ENCODE measurements at places on chromosomes 6 and 20.

DNA sequence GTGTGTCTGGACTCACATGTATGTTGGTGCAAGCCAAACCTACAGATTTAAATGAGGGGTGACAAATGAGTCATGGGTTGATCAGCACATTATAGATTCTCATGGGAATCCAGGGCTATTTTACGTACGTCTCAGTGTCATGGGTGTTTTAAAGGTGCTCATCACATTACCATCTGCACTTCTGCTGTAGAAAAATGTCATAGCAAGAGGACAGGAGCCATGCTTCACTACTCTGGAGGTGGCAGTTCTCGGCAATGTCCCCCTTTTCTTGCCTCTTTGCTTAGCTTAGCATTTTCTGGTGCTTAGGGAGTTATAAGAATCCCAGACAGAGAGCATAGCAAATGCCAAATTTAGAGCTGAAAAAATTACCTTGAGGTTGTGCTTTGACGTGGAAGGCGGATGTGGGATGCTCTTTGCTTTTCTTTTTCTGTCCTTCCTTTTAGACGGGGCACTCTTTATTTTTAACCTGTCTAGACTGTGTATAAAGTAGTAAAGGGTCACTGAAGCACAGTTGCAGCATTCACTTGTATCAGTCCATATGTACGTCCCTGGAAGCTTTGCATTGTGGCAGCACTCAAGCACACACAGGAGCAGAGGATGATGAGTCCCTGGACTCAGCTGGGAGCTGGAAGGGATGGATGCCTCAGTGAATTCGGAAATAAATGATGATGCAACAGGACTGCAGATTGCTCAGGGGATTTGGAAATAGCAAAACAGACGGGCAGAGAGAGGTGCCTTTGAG lies 139.7 kb downstream of the SYNDIG1 start:
- no peak for DNase-seq

DNA sequence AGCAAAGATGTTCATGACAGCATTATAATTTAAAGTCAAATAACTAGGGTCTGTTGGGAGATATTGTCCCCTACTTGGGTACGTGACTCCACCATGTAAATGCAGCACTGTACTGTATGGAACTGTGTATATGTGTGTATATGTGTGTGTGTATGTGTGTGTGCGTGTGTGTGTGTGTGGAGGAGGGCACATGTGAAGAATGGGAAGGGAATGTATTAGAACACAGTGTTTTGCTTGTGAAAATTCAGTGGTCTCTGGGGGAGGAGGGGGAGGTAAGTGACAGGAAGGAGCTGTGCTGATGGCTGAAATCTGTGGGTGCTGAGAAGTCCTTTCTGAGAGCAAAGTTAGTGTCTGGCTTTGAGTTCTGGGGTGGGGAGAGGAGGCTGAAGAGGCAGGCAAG lies 23.9 kb upstream of the VEGFA start:
- no peak for DNase-seq

DNA sequence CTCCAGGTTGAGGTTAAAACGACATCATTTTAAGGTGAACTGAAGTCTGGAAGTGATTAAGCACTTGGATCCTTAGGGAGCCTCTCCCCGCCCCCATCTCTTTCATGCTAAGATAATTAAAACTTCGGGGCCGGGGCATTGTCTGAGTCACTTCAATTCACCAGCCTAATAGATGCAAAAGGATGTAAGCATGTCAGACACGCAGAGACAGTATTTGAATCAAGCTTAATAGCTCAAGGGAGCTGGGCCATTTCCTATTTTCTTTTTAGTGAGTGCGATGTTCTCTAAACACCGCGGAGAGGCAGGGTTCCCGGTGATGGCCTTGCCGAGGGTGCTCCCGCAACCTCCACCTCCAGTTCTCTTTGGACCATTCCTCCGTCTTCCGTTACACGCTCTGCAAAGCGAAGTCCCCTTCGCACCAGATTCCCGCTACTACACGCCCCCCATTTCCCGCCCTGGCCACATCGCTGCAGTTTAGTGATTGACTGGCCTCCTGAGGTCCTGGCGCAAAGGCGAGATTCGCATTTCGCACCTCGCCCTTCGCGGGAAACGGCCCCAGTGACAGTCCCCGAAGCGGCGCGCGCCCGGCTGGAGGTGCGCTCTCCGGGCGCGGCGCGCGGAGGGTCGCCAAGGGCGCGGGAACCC lies 516 bp upstream of the IRF4 start:
- DNase-seq, result no peak

DNA sequence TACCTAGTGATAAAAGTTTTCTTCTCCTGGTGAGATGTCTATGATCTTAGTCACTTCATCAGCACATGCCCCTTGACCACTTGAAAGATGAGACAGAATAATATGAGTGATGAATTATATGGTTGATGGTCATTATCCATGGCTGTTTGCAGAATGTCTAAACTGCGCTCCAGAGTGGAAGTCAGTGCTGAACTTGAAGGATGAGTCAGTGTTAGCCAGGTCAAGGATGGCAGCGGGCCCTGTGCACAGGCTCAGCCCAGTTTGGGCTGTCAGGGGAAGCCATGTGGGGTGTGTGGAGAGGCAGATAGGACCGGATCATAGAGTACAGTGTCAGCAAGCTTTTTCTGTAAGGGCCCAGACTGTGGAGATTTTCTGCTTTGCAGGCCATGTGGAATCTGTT lies 67.2 kb upstream of the KIF25 start:
- no peak for DNase-seq

GRCh38 chr6:33787954-33788693 lies 806 bp downstream of the LEMD2 start:
- DNase-seq, result no peak

- no peak for DNase-seq
Observed at GRCh38 chr20:3739926-3740451, 7.5 kb downstream of the HSPA12B start.

DNA sequence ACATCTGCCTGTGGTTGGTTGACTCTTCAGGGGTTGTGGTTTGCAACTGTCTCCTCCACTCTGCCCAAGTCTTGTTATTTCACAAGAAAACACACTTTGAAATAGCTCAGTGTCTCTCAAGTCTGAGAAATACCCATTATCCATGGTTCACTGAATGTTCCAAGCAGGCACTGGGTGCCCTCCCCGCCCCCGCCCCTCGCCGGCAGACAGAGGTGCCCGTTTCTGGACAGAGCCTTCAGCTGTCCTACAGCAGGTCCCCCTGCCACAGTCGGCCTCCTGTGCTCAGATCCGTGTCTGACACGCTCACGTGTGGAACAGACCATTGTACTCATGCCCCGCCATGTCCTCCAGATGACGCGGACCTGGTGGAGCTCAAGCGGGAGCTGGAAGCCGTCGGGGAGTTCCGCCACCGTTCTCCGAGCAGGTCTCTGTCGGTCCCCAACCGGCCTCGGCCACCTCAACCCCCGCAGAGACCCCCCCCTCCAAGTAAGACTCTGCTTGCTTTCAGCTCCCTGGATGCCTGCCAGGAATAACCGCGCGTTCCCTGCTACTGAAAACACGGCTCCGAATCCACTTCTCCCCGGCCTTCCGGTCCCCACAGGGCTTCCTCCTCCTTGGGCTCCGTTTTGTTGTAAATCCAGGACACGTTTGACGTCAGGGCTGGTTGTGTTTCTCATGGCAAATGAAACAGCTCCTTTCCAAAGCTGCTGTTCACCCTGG lies 81.4 kb downstream of the SERAC1 start:
- DNase-seq, result no peak

DNA sequence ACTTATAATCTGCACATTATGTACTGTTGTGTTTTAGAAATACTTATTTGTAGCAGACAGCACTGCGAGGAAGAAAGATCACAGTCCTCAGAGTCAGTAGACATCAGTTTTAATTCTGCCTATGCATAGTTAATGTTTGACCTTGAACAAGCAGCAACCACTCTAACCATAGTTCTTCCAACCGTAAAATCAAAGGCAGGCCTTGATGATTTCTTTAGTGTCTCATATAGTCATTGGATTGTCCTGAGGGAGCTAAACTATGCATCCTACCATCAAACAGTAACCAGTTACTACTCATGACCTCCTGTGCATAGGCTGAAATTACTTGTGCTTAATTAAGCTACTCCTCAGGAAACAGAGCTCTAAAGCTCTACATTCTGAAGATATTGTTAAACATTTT lies 294.8 kb upstream of the STXBP5 start:
- no peak for DNase-seq

GRCh38 chr6:40152196-40152595 lies 217.9 kb upstream of the MOCS1 start:
- no peak for DNase-seq

GRCh38 chr6:25156123-25156522 lies 123.1 kb upstream of the CARMIL1 start:
- no peak for DNase-seq

DNA sequence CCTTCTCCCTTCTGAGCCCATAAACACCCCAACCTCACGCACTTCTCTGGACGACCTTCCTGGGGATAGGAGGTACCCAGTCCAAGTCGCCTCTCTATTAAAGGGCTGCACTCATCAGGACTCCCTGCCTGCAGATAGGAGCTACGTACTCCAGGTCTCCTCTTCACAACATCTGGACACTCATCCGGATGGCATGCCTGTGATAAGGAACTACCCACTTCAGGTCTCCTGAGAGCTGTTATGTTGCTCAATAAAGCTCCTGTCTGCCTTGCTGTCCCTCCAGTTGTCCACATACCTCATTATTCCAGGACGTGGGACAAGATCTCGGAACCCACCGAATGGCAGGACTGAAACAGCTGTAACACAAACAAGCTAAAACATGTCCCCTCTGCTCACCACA lies 548.0 kb downstream of the TBC1D32 start:
- DNase-seq, result no peak

DNA sequence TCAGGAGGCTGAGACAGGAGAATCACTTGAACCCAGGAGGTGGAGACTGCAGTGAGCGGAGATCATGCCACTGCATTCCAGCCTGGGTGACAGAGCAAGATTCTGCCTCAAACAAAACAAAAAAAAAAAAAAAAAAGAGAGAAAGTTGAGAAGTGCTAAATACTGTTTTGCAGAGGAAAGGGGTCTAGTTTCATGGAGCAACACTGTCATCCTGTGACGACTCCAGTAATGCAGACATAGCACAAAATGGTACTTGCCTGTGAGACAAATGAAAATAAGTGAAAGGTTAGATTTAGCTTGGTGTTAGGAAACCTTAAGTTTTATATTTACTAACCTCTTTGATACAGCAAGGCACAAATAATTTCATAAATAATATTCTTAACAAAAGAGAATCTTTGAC lies 29.7 kb downstream of the CEP162 start:
- DNase-seq, result no peak

GRCh38 chr6:4362326-4362725 lies 227.0 kb upstream of the ECI2 start:
- no peak for DNase-seq

DNA sequence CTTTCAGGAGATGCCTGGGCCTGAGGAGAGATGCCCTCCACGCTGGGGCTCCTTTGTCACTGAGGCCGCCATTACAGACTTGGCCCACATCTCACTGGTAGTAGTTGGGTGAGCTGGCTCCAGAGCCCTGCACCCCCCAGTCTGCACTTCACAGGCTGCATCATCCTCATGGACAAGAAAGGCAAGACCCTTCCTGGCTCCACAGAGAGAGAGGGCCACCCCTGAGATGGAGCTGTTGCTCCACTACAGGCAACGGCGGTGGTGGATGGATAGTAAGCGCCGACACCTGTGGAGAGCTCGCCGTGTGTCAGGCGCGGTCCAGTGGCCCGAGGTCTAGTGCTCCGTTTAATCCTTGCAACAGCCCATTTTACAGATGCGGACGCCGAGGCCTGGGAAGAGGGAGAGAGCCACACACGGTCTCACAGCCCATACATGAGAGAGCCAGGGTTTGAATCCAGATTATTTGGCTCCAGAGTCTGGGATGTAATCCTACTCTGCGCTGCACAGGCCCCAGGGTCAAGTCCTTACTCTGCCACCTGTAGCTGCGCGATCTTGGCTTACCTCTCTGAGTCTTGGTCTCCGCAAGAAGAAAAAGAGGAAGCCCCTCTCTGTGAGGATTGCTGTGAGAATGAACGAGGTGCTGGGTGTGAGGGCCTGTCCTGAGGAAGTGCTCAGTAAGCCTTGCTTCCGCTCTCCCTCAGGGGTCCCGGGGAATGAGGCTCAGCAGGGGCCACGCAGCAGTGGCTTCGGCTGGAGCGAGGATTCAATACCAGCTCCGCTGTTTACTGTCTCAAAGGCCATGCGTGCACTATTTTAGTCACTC lies 34.5 kb downstream of the SPDEF start:
- no peak for DNase-seq

DNA sequence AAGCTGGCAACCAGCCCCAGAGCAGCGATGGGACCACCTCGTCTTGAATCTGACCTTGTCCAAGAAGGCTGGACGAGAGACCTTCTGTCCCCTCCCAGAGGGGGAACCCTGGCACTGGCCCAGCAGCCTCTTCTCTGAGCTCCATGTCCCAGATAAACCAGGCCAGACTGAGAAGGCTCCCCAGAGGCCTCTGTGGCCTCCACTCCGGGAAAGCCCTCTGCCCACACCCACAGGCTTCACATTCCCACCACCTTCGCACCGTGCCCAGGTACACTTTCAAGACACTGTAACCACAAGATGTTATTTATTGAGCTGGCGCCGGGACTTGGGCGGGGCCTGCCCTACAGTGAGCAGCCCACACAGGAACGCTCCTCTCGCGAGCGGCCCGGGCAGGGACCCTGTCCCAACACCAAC lies 33.2 kb downstream of the ADA start:
- DNase-seq, result no peak

- DNase-seq, result no peak
Observed at GRCh38 chr20:14355791-14356190, 18.4 kb upstream of the FLRT3 start.

DNA sequence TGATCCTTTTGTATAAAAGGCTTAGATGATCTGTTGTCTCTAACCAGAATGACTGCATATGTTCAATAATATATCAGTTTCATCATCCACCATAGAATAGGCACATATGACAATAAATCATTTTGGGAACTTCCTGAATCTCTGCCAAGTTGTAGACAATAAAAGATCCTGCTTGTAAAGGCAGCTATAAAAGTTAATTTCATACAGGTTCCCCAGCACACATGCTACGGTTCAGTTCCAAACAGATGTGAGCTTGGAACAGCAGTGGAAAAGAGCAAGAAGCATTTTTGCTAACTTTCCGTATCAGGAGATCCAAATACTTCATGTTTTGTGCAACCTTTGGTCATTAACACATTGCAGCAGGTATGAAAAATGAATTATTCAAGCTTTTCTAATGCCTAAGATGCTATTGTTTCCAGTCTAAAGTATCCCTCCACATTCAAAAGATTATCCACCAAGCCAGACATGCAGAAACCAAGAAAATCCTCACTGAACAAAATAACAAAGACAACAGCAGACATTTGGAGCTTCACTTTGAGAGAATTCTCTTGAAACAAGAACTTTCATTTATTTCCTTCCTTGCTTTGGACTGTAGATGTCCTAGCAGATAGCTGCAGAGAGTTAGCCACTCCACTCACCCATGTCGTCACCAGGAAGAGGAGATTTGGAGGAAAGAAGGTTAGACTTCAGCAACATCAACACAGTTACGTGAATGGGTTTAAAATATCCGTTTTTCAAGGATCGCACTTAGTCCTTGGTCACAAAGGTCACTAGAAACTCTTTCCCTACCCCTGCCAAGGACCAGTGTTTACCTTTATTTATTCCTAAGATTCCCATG lies 453.5 kb upstream of the JARID2 start:
- DNase-seq, result no peak

GRCh38 chr20:3857405-3857804 lies 10.8 kb downstream of the MAVS start:
- no peak for DNase-seq

- DNase-seq, result no peak
Observed at GRCh38 chr6:9789201-9789600, 625.7 kb downstream of the TFAP2A start.
